CMK (cell line): ENCODE measurements at places on chromosomes 7 and 10.

- no peak for DNase-seq
Observed at GRCh38 chr7:13910805-13911551, 78.5 kb downstream of the ETV1 start.

GRCh38 chr7:29405891-29406290 lies 157.7 kb upstream of the PRR15 start:
- no peak for DNase-seq

DNA sequence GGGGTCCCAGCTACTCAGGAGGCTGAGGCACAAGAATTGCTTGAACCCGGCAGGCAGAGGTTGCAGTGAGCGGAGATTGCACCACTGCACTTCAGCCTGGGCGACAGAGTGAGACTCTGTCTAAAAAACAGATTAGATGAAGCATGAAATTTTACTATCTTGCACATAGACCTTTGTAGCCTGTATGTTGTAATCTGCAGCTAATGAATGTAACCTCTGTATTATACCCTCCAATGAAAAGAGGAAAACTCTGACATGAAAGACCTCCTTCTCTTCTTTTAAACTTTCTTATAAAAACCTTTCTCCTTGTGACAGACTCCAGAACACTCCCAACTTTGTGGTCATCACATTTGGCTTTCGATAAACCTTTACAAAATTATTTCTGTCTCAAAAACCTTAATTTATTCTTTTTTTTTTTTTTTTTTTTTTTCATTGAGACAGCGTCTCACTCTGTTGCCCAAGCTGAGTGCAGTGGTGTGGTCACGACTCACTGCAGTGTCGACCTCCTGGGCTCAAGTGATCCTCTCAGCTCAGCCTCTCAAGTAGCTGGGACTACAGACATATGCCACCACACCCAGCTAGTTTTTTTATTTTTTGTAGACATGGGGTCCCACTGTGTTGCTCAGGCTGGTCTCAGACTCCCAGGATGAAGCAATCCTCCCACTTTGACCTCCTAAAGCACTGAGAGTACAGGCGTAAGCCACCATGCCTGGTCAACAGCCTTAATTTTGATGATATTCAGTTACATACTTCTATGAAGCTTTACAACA lies 97.4 kb downstream of the SVOPL start:
- no peak for DNase-seq

- DNase-seq: no peak
Observed at GRCh38 chr7:8380130-8380529, 53.3 kb upstream of the NXPH1 start.

- no peak for DNase-seq
Observed at GRCh38 chr7:55127622-55128081, 108.8 kb downstream of the EGFR start.

GRCh38 chr10:25083546-25084111 lies 67.2 kb downstream of the THNSL1 start:
- DNase-seq: no peak

DNA sequence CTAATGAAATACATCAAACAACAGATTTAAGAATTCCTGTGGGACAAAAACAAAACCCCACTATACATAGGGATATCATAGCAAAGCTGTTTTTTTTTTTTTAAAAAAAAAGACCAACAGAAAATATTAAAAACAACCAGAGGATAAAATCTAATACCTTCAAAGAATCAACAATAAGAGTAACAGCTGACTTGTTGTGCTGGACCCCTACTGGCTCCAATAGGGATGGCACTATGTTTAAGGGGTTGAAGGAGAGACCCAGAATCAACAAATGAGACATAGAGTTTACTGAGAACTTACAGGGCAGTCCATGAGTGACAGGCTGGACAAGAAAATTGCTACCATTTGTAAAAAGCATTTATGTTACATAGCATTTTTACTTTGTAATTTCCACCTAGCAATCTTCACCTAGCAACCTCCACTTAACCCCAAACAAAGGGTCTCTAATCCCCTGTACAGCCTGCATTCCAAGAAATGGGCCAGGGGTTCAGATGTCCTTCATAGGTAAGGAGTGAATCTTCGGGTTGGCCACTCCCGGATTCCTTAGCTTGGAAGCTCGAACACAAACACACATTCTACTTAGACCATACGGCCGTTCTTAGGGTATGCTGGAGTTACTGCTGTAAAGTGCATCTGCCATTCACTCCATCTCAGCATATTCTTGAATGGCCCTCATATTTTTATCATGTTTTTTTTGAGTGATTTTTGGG lies 25.8 kb downstream of the ASZ1 start:
- peak; percentile 1 for DNase-seq

- no peak for DNase-seq
Observed at GRCh38 chr7:131503639-131504038, 52.8 kb downstream of the PODXL start.

- no peak for DNase-seq
Observed at GRCh38 chr7:87543623-87544022, 57.1 kb downstream of the ABCB1 start.

- no peak for DNase-seq
Observed at GRCh38 chr7:11410656-11411644, 421.0 kb downstream of the THSD7A start.

DNA sequence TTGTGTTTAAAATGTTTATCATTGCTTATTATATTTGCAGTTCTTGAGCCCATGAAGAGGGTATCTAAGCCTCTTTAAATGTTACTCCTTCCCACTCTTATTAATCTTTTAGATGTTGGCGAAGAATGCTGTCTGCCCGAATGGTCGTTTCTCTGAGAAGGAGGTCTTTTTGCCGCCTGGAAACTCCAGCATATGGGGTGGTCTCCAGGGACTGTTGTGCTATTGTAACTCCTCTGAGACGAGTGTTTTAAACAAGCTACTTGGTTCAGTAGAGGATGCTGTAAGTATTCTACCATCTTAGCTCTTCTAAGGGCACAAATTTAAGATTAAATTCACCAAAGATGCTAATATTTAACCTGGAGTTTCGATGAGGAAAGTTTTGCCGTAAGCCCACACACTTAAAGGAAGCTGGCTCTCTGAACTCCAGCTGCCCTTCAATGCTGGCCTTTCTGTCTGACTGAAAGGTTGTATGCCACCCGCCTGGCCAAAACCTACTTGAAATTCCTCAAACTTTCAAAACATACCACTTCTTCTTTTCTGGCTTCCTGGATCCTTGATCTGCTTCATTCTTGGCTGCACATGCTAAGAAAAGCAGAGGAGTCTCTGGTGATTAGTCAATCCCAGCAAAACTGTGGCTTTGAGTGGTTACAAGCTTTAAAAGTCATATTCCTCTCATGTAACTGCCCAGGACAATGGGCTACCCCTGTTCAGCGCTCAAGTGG lies 74.7 kb downstream of the ABCA13 start:
- DNase-seq: no peak

GRCh38 chr10:24652381-24652957 lies 71.2 kb downstream of the ARHGAP21 start:
- no peak for DNase-seq

DNA sequence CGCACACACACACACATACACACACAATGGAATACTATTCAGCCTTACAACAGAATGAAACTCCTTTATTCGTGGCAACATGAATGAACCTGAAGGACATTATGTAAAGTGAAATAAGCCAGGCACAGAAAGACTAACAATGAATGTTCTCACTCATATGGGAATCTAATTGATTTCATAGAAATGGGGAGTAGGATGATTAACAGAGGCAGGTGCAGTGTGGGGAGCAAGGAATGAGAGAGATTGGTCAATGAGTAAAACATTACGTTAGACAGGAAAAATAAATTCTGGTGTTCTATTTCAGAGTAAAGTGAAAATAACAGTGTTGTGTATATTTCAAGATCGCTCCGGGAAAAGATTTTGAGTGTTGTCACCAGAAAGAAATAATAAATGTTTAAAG lies 694.5 kb downstream of the NXPH1 start:
- DNase-seq: no peak

DNA sequence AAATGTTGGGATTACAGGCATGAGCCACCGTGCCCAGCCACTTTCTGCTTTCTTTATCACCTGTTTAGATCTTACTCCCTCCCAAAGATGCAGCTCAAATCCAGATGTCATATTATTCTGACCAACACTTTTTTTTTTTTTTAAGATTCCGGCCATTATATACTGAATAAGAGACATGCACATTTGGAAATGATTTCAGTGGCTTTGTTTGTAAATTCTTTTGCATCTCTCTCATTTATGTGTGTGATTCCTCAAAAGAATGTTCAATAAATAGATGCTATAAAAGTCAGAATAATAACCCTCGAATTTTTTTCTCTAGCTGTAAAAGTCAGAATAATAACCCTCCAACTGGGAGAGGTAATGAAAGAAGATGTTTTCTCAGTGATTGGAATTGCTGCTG lies 25.4 kb downstream of the HECW1 start:
- DNase-seq: no peak

GRCh38 chr10:32938554-32939061 lies 19.4 kb downstream of the ITGB1 start:
- DNase-seq: no peak

DNA sequence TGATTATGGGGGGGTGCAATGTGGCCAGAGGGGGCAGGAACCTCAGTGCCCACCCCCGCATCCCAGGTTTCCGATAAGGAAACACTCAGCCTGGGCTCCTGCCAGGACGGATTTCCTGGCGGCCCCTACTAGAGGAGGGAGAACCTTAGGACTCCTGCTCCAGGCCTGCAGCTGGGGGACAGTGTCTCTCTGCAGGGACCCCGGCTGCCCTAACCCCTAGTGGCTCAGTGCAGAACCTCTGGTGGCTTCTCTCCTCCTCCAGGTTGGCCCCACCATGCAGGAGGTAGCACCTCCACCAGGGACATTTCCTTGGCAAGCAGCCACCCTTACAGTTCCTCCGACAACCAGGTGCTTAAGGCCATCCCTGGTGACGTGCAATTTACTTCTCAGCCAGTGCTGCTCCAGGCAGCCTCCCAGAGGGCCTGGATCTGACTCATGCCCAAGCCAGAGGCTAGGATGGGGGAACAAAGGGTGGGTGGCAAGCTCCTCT lies 31.9 kb downstream of the SH2B2 start:
- no peak for DNase-seq
